ENCODE measurements at places on chromosomes 4 and X.

DNA sequence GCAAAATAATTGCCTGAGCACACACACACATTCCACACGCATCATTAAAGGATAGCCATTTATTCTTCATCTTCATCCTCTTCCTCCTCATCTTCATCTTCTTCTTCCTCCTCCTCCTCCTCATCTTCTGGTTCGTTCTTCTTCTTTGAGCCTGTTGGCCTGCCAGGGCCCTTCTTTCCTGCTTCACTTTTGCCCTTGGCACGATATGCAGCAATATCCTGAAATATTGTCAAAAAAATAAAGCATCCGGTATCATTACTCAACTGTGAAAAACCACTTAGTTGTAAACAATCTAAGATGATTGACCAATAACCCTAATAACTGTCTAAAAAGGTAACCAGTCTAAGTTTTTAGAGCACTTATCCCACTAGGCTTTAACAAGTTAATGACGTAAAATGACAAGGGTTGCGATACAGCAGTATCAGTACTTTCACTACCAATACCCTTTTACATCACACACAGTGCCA, 2.1 kb downstream of the HMGB2 start:
- DNase-seq: no peak

DNA sequence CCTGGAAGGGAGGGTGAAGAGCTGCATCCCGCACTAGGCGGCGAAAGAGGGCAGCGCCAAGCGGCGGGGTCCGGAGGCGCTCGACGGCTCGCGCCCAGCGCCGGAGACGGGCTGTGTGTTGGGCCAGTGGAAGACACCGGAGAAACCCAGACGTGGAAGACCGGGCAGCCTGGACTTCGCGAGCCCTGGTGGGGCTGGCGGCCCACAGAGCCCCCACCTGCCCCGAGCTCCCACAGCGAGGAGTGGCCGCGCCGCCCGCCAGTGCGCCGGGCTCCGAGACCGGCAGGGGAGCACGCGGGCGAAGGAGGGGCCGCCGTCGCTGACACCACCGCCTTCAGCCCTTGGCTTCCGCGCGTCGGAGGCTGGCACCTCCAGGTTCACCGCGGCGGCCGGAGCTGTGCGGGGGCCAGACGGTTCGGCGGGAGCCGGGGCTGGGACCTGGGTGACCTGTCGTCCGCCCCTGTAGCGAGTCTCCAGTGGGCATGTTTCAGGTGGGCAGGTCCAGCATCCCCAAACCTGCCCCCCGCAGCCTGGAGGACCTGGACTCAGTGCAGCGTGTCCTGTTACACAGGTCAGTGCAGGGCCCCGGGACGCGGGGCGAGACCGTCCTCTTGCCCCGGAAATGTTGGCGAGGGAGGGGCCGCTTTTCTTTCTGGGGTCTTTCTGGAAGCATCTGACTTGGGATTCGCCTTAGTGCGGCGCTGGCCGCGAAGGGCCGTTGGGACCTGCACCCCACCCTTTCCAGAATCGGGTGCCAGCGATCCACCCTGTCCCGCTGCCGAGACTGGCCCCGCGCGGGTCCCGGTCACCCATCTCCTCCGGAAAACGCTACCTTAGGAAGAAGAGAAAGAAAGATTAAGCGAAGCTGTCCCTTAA, 9.6 kb upstream of the INTU start:
- no peak for DNase-seq

GRCh38 chrX:130770615-130771014, 132.4 kb downstream of the ENOX2 start:
- no peak for DNase-seq

DNA sequence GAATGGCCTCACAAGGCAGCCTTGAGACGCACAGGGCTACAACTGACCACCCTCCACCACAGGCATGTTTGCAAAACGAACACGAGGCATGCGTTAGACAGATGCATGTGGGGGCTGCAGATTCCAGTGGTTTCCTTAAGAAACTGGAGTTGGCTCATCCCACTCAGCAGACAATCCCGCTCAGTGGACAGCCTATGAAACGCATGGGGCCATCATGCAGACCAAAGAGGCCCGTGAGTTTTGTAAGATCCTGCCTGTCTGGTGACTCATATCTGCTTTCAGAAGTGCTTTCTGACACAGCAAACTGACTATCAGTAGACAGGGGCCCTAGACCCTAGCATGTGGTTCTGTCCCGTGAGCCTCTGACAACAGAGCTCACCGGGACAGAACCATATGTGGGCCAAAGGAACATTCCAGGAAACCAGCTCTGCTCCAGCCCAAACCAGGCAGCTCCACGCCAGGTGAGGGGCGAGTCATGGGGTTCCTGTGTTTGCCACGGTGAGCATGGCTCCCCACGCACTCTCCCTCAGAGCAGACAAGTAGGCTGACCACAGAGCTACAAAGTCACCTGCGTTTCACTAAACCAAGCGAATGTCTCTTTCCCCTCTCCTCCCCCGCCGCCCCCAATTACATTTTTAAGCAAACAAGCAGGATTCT, 74.4 kb downstream of the MTMR1 start:
- no peak for DNase-seq

DNA sequence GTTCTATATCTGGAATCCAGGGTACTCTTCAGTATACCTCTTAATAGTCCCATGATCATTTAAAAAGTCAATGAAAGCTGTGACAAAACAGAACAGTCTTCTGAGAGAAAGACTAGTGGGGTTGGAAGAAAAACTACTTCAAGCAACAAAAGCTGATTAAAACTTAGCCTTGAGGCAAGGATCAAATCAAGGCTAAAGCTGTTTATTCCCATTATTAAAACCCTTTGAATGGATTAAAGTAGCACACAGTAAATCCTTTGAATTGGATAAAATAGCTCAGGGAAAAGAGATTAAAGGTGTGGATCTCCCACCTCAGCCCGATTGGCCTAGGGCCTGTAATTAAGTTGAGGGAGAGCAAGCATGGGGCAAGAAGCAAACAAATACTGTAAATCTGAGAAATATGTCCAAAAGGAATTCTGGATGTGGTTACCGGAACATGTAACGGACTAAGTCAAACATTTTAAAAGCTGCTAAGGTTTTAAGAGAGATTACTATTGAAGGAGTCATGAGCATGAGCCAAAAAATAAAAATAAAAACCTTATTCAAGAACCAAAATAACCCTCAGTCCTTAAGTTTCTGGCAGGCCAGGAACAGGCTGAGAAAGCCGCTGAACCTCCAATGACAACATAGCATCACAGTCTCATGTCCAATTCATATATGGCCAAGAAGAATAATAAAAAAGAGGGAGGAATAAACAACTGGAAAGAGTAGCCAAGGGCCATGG, 257.3 kb upstream of the NEIL3 start:
- no peak for DNase-seq

DNA sequence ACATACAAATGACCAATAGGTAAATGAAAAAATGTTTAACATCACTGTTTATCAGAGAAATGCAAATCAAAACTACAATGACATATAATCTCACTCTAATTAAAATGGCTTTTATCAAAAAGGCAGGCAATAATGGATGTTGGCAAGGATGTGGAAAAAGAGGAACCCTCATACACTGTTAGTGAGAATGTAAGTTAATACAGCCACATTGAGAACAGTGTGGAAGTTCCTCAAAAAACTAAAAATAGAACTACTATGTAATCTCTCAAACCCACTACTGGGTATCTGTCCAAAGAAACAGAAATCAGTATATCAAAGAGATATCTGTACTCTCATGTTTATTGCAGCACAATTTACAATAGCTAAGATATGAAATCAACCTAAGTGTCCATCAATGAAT, 165.9 kb upstream of the HHIP start:
- no peak for DNase-seq

GRCh38 chr4:1768367-1769034, 24.6 kb upstream of the FGFR3 start:
- no peak for DNase-seq

DNA sequence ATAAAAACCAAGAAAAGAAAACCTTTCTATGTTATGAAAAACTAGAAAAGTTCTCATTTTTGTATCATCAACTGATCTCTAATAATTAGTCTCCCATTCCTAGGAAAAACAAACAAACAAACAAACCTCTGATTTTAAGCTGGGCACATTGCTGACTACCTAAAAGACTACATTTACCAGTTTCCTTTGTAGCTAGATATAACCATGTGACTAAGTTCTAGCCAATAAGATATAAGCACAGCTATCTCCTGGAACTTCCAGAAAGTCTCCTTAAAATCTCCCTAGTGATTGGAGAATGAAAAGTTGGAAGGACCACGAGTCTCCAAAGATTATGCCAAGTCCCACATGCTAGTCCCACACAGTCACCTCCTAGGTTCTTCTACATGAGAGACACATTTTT, 108.9 kb downstream of the NR3C2 start:
- DNase-seq: no peak

- DNase-seq: no peak
Measured at GRCh38 chr4:185335579-185335978, 60.1 kb downstream of the LRP2BP start.

- DNase-seq: no peak
Measured at GRCh38 chr4:151908201-151908600, 147.4 kb upstream of the GATB start.

- DNase-seq: no peak
Measured at GRCh38 chr4:5045097-5045496, 6.2 kb upstream of the STK32B start.

All from T-helper 17 cell (primary cell).